Progenitor cell of endocrine pancreas (in vitro differentiated cells): ENCODE measurements at places on chromosomes 12 and 14. TPM values are rescaled to one million over a fixed set of nuclear protein-coding genes. Genes with fewer than 3 reads are reported as not detected.

DNA sequence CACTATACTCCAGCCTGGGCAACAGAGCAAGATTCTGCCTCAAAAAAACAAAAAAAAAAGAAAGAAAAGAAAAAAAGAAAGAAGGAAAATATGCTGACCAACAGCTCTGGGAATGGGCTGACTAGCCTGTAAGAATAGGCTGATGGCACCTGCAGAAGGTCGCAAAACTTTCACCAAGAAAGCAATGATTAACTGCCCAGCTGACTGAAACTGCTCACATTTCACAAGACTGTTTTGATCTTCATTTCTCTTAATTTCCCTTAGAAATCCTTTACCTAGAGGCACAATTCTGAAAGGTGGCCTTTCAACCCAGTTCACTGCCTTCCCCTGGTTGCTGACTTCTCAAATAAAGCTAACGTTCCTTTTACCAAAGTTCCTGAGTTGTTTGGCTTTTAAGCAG is 12.4 kb downstream of the BEST3 start:
- no peak for DNase-seq

GRCh38 chr14:104717646-104718045 is 6.4 kb upstream of the ADSS1 start:
- no peak for DNase-seq

DNA sequence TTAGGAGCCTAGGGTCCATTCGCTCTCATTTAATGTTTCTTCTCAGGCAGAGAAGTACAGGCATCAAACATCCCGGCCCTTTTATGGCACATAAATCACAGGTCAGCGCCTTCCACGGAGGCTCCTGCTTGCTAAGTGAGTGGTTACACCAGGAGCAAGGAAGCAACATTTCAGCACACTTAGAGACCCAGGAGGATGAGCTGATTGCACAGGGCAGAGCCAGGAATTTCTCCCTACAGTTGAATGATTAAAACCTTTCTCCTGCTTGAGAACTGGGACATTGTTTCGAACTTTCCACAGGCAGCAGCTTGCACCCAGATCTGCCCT is 233.4 kb downstream of the SPTSSA start:
- no peak for DNase-seq

DNA sequence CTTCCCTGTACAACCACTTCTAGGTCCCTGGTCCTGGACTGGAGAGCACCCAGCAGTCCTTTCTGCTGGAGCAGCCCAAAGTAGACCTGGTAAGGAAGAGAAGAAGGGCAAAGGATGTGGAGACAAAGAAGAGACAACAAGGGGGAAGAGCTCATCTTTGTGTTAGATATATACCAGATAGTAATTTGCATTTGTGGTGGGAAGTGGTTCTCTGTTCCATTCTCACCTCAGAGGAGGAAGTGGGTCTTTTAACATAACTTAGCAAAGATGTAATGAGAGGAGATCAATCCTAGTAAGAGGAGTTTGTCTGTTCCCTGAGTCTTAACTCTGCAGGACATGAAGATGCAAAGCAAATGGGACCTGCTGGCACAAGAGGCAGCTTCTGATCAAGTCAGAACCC is 8.0 kb downstream of the CCDC198 start:
- no peak for DNase-seq

DNA sequence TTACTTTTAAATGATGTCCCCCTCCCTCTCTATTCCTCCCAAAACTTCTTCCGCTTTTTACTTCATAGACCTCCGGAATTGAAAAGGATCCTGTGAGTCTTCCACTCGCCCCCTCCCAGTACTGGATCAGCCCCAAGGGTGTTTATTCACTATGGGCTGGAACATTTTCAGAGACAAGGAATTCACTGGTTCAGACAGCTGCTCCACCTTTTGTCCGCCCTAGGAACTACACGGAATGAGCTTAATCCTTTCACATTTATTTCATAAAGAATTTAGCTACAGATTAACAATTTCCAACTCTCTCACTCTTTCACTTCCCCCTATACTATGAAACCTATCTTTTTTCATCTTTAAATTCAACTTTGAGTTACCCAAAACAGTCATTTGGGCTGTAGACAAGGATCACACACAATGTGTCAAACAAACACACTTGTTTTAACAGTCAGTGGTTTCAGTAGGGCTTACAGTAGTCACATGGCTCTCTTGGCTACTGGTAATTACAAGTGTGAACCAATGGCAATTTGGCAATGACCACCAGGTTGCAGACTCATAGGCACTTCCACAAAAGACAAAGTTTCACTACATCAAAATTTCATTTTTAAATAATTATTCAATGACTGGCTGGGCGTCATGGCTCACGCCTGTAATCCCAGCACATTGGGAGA is 20.6 kb downstream of the CNIH1 start:
- DNase-seq: no peak

GRCh38 chr14:70008284-70009262 is 129.4 kb downstream of the SMOC1 start:
- no peak for DNase-seq

DNA sequence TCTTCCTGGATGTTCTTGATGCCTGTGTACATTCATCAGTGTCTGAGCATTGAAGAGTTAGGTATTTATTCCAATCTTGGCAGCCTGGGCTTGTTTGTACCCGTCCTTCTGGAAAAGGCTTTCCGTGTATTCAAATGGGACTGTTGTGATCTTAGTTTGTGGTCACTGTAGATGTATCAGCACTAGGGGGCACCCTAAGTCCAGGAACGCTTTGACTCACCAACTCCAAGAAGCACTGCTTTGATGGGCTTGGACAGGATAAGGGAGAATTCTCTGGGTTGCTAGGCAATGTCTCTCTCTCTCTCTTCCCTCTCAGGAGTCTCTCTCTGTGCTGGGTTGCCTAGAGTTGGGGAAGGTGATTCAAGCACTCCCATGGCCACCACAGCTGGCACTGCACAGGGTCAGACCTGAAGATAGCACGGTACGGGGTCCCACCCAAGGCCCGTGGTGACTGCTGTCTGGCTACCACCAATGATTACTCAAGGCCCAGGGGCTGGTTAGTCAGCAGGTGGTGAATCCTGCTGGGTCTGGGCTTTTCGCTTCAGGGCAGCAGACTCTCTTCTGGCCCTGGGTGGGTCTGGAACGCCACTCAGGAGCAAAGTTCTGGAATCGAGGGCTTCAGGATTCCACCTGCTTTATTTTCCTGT is 211.1 kb upstream of the RGS6 start:
- DNase-seq: no peak

DNA sequence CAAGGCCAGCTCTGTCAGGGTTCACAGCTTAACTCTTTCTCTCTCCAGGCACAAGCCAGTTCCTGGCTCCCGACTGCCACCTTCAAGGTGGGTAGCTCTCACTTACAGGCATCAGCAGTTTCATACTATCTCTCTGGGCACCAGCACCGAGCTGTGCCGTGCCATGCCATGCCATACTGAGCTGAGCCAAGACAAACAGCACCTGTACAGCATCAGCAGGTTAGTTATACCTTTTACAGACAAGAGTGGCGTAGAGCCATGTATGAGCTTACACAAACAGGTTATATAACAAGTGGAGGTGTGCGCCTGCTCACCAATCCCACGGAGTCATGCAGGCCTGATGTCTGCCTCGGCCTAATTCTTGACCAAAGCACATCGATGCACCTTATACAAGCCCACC is 1098.7 kb downstream of the AACS start:
- DNase-seq: no peak

- DNase-seq: no peak
Observed at GRCh38 chr12:49707812-49708147, 575 bp upstream of the FMNL3 start.

Gene GNB3
- total RNA-seq: 5.6 and 7.0 TPM in 2 replicates

Gene PGF
- total RNA-seq: 3.5 and 8.2 TPM in 2 replicates

Gene TRIM9
- 1.7 and 2.6 TPM in 2 replicates for total RNA-seq
